Stimulated activated CD8-positive, alpha-beta memory T cell treated with anti-CD3 and anti-CD28 coated beads, Interleukin-15, amount 100 ng/mL, for 24 hours (primary cell): ENCODE measurements at places on chromosomes 11 and 22.

DNA sequence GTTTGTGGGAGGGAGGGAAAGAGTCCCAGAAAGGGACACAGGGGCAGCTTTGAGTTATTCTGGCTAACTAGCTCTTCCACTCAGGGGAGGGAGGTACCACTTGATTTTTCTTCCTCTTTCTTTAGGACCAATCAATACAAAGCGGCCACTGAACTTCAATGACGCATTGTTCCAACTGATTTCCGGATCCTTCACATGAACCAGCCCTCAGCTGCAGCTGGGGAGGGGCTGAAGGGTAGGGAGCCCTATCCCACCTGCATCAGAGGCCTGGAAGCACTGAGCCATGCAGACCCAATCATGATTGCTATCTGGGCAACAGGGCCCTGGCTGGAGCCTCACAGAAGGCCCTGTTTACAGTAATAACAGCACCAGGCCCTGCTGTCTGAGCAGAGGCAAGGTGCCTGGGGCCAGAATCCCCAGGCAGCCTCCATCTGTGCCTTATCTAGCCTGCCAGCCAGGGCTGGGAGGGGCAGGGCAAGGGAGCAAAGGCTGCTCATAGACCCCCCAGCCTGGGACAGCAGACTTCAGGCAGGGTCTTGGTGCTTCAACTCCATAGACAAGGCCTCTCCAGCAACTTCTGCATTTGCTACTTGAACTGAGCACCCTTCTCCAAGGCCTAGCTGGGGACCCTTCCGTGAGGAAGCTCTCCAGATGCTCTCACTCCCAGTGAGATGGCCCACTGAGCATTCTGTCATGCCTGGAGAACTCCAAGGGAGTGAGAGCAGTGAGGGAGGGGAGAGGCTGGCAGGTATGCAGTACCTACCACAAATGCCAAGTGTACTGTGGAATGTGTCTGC is 22.5 kb downstream of the CLPB start:
- no peak for DNase-seq

DNA sequence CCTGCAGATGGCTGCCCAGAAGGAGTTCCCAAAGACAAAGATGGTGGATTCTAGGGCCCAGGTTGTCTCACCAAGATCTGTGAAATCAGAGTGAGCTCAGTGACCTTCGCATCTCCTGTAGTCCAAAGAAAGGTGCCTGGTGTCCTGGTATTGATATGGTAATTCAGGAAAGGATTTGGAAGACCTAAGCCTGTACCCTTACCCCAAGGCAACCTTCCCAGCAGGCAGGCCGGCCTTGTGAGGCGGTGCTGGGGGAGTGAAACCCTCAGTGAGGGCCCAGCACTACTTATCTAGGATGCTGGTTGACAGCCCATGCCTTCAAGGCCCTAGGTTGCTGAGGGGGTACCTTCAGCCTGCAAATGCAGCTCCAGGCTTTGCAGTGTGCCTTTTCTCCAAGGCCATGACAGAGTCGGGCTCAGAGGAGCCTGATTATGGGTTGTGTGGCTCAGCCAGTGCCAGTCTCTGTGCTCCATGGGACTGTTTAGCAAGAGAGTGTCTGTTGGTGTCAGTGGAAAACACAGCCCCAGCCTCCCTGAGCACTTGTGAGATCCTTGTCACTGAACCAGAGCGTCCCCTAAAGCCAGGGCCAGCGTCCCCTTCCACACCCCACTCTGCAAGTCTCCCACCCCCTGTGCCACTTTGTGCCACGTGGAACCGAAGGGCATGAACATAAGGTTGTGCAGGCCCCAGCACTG is 72.8 kb upstream of the MYOD1 start:
- no peak for DNase-seq

GRCh38 chr22:35021161-35021560 is 44.8 kb upstream of the ISX start:
- DNase-seq, result no peak

DNA sequence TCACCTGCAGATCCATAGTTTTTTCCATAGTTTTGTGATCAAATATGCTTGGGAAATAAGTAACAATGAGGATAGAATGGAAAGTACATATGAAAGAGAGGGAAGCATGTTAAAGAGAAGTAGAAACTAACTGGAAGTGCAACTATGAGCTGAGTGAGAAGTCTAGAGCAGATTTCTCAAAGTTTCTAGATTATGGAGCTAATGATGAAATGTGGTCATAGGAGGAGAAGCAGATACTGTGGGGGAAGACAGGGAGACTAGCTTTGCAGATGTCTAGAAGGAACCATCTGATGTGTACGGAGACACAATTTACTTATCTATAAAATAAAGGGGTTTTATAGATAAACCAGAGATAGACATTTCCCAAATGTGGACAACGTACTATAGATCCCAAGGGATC is 37.1 kb downstream of the RELT start:
- no peak for DNase-seq
